ENCODE measurements at places on chromosomes 3 and 15.
A peak's percentile ranks its signal among the peaks of the same experiment; 100 is the strongest.

GRCh38 chr3:65915477-65915876 lies 123.2 kb downstream of the MAGI1 start:
- DNase-seq = no peak

DNA sequence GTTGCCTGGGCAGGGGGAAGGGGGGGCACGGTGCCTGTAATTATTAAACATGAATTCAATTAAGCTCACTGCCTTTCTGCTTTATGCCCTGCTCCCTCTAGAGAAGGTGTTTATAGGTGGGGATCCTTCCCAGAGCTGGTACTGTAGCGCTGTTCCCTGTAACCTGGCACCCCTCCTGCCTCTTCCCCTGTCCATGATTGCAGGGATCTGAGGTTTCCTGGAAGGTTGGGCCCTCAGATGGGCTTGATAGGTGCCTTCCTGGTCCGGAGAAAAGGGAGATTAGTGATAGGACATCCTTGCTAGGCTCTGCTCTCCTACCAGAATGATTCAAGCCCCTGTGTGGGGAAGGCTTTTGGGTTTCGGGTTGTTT lies 2.1 kb upstream of the FAM131A start:
- peak; percentile 41 for DNase-seq

GRCh38 chr15:98850961-98851572 lies 156.5 kb downstream of the PGPEP1L start:
- peak; percentile 78 for DNase-seq

- DNase-seq = no peak
Measured at GRCh38 chr3:63557912-63558311, 94.6 kb upstream of the SNTN start.

DNA sequence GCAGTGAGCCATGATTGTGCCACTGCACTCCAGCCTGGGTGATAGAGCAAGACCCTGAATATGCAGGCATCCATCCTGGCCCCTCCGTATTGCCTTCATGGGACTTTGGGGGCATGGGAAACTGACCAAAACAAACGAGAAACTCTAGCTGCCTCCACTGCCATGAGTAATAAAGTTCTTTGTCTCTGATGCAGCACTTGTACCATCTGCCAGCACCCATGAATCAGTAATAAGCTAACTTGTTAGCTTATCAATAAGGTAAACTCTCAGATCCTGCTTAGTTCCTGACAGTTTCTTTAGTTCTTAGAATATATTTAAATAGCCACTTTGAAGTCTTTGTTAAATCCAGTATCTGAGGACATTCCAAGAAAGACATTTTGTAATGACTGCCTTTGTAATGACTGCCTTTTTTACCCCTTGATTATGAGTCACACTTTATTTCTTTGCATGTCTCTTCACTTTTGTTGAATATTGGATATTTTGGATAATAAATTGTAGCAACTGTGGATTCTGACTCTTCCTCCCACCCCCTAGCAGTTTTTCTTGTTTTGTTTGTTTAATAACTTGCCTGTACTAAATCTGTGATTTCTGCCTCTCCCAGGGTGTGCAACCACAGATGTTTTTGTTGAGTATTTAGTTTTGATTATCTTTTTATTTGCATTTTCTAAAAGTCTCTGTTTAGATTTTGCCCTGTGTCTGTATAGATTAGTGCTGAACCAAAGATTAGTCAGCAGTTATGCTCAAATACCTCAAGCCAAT lies 136.9 kb downstream of the HCN4 start:
- no peak for DNase-seq

DNA sequence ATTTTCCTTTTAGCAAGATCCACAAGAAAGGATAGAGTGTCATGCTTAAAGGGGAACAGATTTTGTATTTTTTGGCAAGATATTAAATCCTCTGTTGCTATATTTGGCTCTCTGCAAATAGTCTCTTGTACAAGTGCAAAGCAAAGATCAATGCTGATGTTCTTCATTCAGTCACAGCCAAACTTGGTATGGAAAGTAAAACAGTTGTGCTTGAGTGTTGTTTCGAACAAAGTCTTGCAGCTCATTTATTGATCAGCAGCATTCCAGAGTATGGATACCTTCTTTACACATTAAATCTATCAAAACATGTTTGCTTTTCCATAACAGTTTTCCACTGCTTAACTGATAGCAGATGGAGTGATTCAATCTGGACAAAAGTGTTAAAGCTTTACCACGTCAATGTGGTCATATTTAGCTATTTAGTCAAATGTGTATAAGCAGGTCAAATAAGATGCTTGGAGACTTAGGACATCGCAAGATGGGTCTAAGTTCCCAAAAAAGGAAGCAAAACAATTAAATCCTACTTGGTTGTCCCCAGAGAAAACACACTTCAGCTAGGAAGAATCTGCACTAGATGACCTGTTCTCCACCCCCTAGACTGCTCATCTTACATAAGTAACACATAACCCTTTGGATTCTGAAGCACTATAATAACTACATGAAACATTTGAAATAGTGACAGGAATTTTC lies 52.4 kb downstream of the VGLL3 start:
- DNase-seq = no peak

- no peak for DNase-seq
Measured at GRCh38 chr3:127784865-127785710, 37.2 kb downstream of the MGLL start.

- no peak for DNase-seq
Measured at GRCh38 chr3:24657870-24658510, 163.3 kb upstream of the THRB start.

DNA sequence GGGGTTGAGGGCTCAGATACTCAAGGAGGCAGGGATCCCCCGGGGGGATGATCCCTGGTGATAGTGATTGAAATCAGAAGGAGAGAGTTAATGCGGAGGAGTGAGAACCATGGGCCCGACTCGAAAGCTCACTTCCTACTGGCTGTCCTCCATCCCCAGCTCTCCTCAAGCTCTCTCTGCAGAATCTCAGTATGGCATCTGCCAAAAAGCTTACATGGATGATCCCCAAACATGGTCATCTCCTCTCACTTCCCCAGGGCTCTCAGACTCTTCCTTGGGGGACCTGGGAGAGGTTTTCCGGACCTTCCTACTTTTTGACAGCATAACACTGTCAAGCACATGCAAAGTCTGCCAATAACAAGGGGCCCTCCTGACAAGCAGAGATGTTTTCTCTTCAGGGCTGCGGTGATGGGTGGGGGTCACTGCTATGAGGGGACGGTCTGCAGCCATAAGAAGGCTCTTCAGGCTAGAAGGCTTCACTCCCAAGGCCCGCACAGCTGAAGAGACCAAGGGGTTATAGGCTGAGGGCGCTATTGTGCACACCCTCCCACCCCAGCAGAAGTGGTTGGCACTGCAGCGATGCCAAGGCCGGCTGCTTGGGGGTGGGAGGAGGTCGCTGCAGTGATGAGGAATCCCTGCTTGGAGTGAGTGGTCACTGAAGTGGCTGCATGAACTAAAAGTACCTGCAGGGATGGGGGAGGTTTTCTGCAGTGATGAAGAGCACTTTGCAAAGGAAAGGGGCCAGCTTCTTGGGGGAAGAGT lies 828 bp upstream of the VWA5B2 start:
- no peak for DNase-seq

GRCh38 chr15:29046281-29046810 lies 160.6 kb downstream of the APBA2 start:
- no peak for DNase-seq
